HT-29 (cell line): ENCODE measurements at places on chromosomes 11 and 22.

- DNase-seq = no peak
Observed at GRCh38 chr11:1235306-1235900, 12.5 kb downstream of the MUC5B start.

GRCh38 chr11:69041516-69041915, 7.2 kb upstream of the TPCN2 start:
- DNase-seq = no peak

- no peak for DNase-seq
Observed at GRCh38 chr11:68932933-68933577, 29.4 kb downstream of the IGHMBP2 start.

GRCh38 chr11:62543680-62544444, 2.7 kb downstream of the AHNAK start:
- DNase-seq = peak; percentile 57

- DNase-seq = no peak
Observed at GRCh38 chr22:17974087-17974486, 50.3 kb downstream of the MICAL3 start.

DNA sequence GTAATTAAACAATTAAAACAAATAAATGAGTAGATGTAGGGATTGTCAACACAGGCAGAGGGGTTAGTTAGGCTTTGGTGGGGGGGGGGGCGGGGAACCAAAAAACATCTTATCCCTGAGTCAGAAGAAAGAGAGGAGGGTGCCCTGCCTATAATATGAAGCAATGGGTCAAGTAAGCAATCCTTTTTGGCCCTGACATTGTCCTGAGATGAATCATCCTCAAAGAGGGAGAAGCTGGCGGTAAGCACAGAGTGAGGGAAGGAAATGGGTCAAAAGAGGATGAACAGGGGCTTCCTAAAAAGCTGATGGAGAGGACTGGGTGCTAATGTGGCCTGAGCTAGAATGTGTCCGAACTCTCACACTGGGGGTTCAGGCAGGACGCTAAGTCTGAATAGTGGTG, 4.7 kb downstream of the OLFML1 start:
- DNase-seq = no peak

DNA sequence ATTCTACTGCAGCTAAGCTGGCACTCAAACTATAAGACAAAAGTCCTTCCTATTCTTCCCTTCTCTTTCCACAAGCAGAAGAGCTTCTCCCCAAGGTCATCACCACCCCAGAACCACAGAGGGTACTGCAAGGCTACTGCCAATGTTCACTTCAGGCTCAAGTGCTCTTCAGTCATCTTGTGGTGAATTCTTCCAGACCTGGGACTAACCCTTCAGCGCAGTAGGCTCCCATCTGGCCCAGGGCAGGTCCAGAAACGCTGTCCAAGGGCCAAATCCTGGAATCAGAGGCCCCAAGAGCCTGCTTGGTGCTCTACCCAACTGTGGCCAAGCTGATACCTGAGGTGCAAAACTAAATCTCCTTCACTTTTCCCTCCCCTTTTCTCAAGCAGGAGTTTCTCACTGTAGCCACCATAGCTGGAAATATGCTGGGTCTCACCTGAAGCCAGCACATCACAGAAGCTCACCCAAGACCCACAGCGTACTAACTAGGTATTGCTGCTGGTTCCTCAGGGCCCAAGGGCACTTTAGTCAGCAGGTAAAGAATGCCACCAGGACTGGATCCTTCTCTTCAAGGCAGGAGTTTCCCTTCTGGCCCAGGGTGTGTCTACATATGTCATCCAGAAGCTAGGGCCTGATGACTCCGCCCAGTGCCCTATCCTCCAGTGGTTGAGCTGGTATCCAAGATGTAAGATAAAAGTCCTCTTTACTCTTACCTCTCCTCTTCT, 27.8 kb downstream of the FCHSD2 start:
- DNase-seq = no peak

- no peak for DNase-seq
Observed at GRCh38 chr11:45894555-45895247, 9.2 kb downstream of the MAPK8IP1 start.

DNA sequence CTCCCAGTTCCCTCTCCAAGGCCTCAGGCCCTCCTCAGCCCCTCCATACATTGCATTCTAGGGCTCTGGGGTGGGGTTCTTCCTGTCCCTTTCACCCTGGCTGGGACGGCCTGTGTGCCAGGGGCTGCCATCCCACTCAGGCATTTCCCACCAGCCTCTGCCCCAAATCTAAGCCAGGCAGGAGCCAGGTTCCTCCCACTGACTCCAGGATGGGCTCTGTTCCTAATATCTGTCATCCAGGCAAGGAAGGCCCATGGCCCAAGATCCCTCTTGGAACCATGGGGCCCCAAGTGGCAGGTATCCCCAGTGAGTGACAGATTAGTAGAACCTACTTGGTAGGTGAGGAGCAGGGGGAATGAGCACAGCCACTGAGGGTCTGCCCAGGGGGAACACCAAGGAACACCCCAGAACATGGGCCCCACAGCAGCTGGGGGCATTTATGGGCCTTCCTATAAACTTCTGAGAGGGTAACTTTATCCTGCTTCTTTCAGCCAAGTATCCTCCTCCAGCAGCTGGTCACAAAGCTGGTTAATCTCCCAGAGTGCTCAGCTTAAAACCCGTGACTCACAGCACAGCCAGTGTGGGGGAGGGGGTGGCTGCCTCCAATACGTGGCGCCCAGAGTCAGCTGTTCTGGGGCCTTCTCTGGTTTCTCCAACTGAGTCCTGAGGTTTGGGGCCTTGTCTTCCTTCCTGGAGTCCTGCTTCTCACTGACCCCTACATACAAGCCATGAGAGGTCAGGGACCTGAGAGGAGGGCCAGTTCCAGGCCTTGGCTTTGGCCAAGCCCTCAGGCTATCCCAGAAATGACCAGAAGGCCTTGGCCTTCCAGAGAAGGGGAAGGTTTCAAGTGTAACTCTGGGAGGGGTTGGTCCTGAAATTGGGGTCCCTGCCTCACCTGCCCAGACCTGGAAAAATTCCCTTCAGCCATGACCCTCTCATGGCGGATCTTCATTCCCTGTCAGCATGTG, 19.9 kb upstream of the MYOD1 start:
- DNase-seq = no peak

DNA sequence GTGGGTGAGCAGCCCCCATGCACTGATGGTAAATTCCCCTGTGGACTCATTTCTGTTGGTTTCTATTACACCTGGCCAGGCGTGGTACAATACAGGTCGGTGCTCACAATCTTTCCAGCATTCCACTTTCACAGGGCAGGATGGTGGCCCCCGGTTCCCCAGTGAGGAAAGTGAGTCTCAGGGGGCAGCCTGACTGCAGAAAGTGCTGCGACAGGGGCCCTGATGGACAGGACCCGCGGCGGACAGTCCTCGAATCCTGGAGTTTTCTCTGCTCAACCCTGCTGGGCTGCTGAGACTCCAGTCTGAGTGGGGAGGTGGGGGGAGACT, 3.1 kb upstream of the PGGHG start:
- no peak for DNase-seq

DNA sequence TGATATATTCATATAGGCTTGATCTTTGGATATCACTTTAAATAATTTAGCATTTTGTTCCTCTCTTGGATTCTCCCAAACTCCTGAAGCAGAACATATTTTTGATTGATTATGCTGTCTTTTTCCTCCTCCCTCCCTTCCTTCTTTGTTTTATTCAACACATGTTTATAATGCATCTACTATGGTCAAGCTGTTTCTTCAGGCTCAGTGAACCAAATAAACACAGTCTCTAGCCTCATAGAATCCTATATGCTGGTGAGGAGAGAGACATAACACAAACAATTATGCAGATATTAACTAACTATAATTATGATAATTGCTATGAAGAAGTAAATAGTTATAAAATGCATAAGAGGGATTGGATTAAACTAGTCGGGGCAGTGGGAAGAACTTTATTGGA, 1023.6 kb upstream of the RAG2 start:
- no peak for DNase-seq

DNA sequence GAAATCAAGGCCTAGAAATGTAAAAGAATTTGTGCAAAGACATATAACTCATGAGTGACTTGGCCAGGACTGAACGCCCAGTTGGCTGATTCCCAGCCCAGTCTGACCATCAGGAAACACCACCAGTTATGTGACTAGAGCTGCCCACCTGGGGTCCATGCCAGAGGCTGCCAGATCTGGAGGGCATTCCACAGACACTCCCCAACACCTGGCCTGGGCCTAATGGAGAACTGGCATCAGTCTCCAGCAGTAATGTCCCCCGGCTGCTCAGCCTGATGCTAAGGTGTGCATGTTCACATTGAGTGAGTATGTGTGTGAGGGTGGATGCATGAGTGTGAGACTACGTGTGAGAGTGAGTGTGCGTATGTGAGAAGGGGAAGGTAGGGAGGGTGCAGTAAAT, 15.7 kb downstream of the PLAAT3 start:
- no peak for DNase-seq

DNA sequence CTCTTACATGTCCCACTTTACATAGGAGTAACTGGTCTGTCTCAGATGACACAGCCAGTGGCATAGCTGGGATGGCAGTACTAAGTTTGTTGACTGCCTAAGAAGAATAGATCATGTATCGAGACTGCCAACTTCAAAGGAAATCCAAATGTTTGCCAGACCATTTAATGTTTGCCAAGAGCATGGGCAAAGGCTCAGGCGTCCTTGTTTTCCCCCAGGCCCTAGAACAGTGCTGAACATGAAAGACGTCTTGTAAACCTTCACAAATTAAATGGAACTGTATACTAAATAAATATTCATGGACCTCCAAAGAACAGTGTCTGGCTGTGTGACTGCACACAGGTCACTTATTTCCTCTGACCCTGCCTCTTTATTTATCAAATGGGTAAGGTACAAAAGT, 234.7 kb upstream of the CCDC90B start:
- no peak for DNase-seq

GRCh38 chr22:32501836-32502752, 27.5 kb downstream of the FBXO7 start:
- DNase-seq = no peak

DNA sequence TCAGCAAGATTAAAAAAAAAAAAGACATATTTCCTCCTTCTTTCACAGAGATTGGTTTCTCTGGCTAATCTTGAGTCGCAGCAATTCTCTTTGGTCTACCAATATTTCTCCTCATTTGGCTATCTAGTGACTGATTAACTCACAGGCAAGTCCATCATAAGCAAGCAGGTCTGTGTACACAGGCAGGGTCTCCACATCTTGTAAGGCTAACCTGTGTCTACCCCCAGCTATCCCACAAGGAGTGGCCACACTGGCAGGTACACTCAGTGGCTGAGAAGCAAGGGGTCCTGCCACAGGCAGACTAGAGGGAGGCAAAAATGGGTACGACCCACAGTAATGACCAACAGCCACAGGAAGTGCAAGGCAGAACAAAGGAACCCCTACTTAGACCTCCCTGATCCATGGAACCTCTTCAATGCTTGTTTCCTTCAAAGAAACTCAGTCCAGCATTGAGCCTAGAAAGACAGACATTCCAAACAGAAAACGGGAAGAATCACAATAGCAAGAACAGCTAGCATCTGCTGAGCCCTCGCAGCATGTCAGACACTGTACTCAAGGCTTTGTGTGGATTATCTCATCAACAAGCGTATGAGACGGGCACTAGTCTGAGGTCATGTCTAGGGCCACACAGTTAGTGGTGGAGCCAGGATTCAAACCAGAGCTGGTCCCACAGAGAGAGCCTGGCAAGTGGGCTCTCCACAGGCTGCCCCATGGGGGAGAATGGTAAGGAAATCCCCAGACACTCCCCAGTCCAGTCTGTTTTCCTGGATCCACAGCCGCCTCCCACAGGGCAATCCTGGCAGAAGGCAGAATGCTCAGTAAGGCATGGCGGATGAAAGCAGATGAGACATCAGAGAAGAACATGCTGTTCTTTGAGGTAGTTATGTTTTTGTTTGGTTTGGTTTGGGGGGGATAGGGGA, 34.3 kb downstream of the PLEKHA7 start:
- no peak for DNase-seq

GRCh38 chr11:74871037-74871436, 77.9 kb downstream of the XRRA1 start:
- DNase-seq = no peak

- no peak for DNase-seq
Observed at GRCh38 chr11:58907780-58908179, 31.5 kb upstream of the GLYATL1 start.

DNA sequence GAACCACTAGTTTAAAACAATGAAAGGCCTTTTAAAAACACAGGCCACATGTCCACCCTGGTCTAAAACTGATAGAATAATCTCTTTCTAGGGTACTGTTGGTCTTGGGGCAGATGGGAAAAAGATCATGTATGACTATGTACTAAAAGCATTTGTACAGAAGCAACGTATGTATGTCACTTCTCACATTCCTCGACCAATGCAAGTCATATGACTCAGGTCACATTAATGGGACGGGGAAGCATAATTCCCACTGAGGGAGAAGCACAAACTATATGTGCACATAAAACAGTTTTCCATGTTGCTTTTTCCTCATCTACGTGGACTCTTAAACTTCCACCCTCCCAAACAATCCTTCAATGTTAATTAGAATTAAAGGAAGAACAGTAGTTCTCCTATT, 32.2 kb upstream of the GAB2 start:
- no peak for DNase-seq

GRCh38 chr11:78429660-78430059, 12.0 kb upstream of the GAB2 start:
- no peak for DNase-seq

GRCh38 chr22:46909237-46910030, 147.0 kb downstream of the TBC1D22A start:
- no peak for DNase-seq

DNA sequence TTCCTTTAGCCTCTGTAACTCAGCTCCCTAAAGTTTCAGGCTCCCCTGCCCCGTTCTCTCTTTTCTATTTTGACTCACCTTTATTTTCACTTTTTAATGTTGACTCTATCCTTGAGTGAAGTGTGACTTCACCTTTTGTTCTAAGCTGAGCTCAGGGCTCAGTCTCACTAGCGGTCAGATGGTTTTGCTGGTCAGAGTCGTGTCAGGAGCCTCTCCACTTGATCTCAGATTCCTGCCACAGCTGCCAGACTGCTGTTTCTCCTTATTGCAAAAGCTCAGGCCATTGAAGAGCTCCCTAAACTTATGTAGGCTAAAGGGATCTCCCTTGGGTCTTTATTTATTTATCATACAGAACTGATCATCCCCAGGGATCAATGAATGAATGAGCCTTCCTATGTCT, 13.7 kb upstream of the POU2AF2 start:
- DNase-seq = no peak

DNA sequence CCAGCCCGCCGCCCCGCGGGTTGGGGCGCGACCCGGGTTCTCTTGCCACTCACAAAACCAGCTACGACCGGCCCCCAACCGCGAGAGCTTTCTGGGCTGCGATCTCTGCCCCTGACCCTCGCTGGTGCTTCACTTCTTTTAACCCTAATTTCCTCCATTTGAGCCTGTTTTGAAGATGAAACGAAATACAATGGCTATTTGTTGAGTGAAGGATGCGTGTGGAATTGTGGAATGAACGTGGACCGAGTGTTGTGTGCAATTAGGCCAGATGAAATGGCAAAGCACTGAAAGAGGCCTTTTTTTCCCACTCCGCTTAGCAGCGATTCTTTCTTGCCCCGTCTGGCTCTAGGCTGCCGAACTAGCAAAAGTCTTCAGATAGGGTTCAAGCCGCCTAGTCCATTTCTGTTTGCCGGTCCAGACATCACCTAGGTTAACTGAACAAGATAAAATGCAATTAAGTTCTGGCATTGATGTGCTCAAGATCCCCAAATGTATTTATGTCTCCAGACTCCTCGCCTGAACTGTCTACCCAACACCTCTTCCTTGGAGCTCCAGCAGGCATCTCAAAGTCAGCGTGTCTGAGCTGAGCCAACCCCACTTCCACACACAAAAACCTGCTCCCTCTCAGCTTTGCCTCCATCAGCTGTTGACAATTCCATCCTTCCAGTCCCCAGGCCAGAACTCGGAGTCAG, 471 bp upstream of the TMEM184B start:
- peak; percentile 18 for DNase-seq

GRCh38 chr22:48053486-48053885, 1291.0 kb downstream of the TBC1D22A start:
- no peak for DNase-seq
